ENCODE measurements at places on chromosomes 4 and X.
A peak's percentile ranks its signal among the peaks of the same experiment; 100 is the strongest.

GRCh38 chr4:10013722-10014121 lies 7.6 kb downstream of the SLC2A9 start:
- peak; percentile 34 for DNase-seq

DNA sequence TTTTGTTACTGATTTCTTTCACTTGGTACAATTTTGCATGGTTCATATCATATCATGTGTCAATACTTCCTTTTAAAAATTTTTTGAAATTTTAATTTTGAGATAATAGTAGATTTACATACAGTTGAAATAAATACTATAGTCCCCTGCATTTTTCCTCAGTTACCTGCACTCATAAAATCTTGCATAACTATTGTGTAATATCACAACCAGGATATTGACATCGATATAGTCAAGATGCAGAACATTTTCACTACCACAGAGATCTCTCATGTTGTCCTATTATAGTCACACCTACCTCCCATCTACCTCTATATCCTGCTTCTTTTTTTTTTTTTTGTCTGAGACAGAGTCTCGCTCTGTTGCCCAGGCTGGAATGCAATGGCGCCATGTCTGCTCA lies 36.7 kb upstream of the MSN start:
- DNase-seq = no peak

- no peak for DNase-seq
Observed at GRCh38 chr4:1377606-1378261, 28.5 kb downstream of the NKX1-1 start.

DNA sequence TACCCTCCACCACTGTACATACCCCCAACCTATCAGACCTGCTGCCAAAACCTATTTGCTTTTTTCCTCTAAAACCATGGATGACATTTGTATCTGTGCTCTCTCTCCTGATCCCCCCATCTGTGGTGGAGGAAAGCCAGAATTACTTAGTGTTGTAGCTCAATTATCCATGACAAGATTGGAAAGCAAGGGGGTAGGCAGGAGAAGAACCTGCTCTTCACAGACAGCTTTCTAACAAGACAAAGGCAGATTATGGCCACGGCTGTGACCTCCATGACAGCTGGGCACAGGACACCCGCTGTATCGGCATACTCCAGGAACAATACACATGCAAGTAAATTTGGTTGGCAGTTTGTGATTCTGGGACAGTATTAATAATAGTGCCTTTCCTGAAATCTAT lies 186.7 kb downstream of the ENOX2 start:
- no peak for DNase-seq

GRCh38 chr4:91887926-91888325 lies 415.8 kb upstream of the GRID2 start:
- DNase-seq = no peak

- DNase-seq = no peak
Observed at GRCh38 chr4:74999714-75000309, 66.9 kb downstream of the PARM1 start.

DNA sequence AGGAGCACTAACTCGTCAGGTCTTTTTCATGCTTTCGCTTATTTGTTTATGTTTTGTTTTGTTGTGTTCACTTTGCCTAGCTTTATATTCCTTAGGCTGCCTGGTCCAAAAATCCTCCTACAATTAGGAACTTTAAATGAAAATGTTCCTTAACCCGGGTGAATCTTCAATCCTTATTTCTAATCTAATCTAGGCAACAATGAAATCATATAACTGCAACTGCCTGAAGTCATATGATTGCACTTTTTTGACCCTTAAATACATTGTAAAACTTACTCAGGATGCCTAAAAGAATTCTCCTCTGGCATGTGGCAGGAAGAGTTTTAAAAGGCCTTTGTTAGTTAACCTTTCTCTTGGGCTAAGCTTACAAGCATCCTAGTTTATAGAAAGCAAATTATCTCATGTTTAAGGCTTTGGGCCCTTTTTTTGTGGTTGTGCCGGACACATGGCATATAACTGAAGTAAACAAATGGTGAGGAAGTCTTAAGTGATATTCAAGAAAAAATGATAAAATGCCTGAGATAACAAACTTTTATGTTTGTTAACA lies 279.4 kb downstream of the FAT4 start:
- no peak for DNase-seq

GRCh38 chrX:154019633-154020528 lies at the start of gene IRAK1:
IRAK1 (minus strand) TSS chrX:154019902; CDS start chrX:154019812, 90 bp downstream.
- peak; percentile 66 for DNase-seq

GRCh38 chrX:108558217-108558616 lies 118.6 kb downstream of the COL4A5 start:
- DNase-seq = no peak

DNA sequence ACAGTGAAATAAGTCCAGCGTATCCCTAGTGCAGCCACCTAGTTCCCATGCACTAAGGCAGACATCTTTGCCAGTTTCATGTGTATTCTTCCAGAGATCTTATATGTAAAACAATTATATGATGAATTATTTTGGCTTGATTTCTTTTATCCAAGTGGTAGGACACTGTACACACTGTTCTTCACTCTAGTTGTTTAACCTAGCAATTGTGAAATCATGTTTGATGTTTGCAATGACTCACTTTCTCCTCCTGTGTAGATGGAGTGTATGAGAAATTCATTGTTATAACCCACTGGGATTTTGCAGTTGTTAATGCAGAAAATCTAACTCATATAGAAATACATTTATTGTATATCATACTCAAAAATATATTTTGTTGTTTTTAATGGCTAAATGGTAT lies 17.5 kb upstream of the TBC1D1 start:
- DNase-seq = no peak

- no peak for DNase-seq
Observed at GRCh38 chrX:110734271-110734670, 61.3 kb downstream of the CHRDL1 start.

DNA sequence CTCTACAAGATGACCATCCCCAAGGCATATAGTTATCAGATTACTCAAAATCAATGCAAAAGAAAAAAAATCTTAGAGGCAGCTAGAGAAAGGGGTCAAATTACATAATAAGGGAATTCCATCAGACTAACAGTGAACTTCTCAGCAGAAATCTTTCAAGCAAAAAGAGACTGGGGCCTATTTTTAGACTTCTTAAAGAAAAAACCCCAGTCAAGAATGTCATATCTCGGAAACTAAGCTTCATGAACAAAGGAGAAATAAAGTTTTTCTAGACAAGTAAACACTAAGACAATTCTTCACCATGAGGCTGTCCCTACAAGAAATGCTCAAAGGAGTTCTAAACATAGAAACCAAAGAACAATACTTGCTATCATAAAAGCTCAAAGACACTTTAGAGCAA lies 51.7 kb downstream of the RAB28 start:
- DNase-seq = no peak

Data from T-helper 2 cell treated with Interferon-gamma antibody and Interleukin-4, amounts not matched to agents 5 μg/mL and 100 μg/mL, for 36 hours (primary cell).